ENCODE measurements at places on chromosomes 11 and 22.

DNA sequence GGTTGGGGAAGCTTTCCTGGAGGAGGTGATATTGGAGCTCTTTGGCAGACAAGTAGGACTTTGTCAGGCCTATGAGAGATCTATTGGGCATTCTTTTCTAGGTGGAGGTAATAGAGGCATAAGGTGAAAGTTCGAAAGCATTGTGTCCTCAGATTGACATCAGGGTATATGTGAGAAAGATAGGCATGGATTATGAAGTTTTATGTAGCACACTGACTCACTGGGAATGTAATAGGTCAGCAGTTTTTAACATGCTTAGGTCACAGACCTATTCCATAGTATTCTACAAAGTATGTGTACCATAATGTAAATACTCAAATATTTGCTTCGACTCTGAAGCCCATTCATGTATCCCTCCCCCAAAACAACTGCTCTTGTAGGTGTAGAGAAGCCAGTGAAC is 11.8 kb downstream of the HIKESHI start:
- DNase-seq = no peak

- DNase-seq = no peak
These were observed 122.5 kb downstream of the WNT11 start for GRCh38 chr11:76083563-76084451.

GRCh38 chr11:19917069-19917468 is 204.4 kb downstream of the NAV2 start:
- DNase-seq = no peak

DNA sequence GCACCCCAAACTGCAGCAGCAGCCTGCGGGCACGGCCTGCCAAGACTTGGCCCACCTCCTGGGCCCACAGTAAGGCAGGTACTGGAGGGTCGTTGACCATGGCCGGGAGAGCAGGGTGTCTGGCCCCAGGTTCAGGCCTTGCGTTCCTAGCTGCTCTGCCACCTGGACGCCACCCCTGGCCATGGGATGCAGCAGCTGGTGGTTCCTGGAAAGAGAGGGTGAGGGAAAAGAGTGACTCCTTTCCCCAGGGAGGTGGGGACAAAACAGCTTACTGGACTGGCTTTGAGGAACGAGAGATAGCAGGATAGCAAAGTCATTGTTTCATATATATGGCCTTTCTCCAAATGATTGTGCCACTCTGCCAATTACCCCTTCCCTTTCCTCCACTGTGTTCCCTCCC is 1.8 kb downstream of the BSCL2 start:
- no peak for DNase-seq

DNA sequence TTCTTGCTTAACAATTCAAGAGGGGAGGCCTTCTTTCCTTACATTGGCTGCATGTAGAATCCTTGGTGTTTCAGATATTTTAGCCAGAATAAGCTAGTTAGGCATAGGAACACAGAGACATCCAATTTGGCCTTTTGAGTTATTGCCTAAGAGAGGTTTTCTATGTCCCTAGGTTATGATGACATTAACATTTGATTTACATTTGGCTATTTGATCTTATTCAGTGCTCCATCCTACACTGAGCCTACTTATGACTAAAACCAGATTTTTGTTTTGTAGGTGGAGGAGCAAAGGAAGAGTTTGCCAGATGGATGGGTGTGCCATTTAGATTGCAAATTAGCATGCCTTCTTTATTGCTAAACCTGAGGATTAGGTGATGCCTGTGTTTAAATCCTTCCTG is 11.1 kb upstream of the SLC37A2 start:
- no peak for DNase-seq
